AG10803 (cell line): ENCODE measurements at places on chromosomes 7 and 10.

DNA sequence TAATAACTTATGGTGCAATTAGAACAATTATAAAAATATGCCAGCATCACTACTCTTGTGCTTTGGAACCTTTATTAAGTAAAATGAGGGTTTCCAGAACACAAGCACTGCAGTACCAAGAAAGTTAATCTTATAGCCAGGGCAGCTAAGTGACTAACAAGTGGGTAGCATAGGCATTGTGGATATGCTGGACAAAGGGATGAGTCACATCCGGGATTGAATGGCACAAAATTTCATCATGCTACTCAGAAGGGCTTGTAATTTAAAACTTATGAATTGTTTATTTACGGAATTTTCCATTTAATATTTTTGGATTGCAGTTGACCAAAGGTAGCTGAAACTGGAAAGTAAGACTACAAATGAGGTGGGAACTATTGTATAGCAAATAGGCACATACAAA is 250.6 kb downstream of the C7orf25 start:
- peak; percentile 82 for DNase-seq

DNA sequence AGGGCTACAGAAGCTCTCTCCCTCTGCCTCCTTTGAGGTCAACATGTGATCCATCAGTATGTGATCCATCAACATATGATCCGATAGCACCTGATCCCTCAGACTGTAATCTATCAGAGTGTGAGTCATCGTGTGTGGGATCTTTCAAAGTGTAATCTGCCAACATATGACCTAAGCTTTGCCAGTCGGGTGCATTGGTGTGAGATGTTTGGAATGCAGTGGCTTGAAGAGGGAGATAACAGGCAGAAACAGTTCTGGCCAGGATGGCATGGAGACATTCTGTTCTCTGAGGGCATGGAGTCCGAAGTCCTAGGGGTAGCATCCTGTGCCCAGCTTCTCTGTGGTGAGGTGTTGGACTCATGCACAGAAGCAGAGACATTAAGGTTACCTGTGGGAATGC is 217.7 kb upstream of the ETV1 start:
- DNase-seq, result no peak

- no peak for DNase-seq
These were observed 368.8 kb upstream of the ZMIZ1 start for GRCh38 chr10:78699971-78700370.

DNA sequence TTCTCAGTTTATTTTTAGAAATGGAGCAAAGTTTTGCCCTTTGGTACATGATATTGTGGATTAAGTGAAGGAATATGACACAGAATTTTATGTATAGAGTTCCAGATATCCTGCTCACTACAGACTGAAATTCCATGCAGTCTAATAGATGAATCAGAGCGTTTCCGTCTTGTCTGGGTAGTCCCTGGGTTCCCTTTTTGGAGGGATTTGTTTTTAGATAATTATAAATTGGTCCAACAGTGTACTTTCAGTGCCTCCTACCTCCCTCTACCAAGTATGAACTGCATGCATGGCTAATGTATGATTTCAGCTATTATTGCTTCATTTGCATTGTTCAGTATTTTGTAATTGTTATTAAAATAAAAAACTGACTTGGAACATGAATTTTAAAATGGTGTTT is 74.4 kb downstream of the SEPTIN7 start:
- peak; percentile 33 for DNase-seq

DNA sequence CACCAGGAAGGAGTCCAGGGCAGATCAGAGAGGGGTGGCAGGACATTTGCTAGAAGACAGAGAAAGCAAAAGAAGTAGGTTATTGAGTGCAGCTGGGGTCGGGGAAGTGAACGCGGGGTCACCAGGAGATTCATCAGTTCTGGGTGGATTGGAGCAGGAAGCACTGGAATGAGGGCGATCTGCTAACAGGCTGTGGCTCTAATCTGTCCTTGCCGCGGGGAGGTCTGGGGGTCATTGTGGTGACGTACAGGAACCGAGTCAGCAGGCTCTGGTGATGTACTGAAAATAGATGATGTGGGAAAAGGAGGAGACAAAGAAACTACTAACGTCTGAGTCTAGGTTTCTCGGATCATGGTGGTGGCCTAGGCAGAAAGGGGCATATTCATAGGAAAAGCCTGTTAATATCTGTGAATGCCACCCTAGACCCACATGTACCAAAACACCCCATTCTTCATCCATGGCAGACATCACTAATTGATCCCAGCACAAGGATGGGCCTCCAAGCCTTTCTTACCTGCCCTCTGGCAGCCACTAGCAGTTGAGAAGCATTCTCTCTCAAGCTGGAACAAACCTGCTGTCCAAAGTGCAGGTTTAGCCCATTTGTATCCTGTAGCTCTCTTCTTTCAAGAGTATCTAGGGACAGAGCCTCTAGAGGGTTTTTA is 134.5 kb downstream of the C10orf105 start:
- DNase-seq, result no peak
